ENCODE measurements at places on chromosomes 1 and 21.
A peak's percentile ranks its signal among the peaks of the same experiment; 100 is the strongest.

GRCh38 chr1:75672108-75672507, 52.4 kb upstream of the ACADM start:
- DNase-seq = no peak

GRCh38 chr1:119253366-119253765, 112.9 kb upstream of the WARS2 start:
- no peak for DNase-seq

- DNase-seq = no peak
Measured at GRCh38 chr21:44328242-44328895, 10.8 kb downstream of the CFAP410 start.

DNA sequence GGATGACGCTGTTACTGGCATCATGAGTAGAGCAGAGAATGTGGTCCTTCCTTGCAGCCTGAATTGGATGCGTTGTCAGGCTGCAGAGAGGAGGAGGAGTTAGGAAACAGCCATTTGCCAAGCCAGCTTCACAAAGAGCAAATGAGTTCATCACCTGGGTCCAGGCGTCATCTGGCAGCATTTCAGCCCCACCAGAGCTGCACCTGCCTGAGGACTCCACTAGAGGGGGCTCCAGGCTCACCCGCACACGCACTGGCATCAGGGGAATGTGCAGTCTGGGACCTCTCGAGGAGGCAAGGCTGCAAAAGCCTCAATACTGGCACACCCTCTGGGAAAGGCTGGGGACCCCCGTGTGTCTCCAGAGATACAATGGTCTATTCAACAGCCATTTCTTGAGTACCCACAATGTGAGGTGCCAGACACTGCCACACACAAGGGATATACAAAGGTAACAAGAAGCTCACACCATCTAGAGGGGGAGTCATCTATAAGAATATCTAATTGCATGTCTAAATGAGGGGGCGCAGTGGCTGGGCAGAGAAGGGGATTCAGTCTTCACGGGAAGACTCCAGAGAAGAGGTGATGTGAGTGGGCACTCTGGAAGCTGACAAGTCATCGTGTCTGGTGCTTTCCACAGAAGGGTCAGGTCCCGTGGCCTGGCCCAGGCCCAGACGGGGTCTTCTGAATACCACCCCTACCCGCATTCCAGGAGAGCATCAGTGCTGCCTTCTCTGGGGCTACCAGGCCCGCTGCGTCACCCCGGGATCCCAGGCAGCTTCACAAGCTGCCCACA, 53.5 kb upstream of the CNTN2 start:
- peak; percentile 71 for DNase-seq

- no peak for DNase-seq
Measured at GRCh38 chr1:47555841-47556560, 118.2 kb downstream of the FOXD2 start.

DNA sequence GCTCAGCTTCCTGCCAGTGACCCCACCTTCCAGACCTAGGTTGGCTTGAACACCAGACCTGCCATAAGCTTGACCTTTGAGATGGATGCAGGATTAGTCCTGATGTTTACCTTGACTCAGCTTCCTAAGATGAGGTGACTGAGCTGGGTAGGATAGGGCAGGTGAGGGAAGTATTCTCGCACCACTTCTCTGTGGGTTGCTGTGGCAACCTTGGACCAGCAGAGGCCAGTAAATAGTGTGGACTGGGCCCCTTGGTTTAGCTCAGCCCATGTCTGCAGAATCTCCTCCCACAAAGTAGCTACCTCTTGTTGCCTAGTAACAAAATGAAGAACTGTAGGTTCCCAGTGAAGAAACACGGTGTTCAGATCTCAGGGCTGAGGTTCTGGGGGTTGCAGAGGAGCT, 8.4 kb downstream of the RPS6KA1 start:
- DNase-seq = peak; percentile 32

GRCh38 chr21:44349416-44349846, 4.0 kb upstream of the TRPM2 start:
- no peak for DNase-seq

DNA sequence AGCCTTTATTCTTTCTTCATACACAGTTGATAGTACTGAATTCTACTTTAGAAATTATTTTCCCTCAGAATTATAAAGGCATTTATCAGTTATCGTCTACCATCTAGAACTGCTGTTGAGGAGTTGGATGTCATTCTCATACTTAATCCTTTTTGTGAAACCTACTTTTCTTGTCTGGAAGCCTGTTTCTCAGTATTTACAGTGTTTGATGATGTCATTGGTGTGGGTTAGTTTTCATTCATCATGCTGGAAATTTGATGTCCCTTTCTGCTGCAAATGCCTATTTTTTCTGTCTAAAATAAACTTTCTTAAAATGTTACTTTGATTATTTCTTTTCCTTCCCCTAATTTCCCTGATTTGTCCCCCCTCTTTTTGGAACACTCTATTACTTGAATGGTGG, 22.8 kb upstream of the ZNF281 start:
- DNase-seq = no peak

DNA sequence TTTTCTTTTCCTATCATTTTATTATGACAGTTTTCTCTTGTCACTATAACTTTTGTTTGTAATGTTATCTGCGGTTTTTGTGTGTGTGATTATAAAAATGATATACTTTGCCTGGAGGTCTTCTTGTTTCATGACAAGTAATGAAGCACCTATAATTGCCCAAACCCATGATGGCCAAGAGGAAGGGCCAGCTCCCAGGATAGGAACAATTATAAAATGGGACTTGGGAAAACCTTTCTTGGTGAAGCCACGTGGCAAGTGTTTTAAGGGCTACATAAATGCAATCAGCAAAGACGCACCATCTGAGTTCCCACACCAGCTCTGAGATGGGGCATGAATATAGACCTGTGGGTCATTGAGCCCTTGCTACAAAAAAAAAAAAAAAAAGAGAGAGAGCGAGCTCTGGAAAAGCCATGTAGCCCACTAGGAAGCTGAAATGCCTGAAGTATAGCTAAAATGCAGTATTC, 462.6 kb upstream of the RUNX1 start:
- DNase-seq = no peak

DNA sequence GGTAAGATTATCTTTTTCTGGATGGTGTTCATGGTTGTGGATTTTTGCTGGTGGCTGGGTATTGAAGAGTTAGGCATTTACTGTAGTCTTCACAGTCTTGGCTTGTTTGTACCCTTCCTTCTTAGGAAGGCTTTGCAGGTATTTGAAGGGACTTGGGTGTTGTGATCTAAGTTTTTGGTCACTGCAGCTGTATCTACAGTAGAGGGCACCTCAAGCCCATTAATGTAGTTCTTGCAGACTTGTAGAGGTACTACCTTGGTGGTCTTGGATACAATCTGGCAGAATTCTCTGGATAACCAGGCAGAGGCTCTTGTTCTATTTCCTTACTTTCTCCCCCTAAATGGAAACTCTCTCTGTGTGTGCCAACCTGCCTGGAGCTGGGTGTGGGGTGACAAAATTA, 155.8 kb upstream of the BRINP3 start:
- DNase-seq = no peak

DNA sequence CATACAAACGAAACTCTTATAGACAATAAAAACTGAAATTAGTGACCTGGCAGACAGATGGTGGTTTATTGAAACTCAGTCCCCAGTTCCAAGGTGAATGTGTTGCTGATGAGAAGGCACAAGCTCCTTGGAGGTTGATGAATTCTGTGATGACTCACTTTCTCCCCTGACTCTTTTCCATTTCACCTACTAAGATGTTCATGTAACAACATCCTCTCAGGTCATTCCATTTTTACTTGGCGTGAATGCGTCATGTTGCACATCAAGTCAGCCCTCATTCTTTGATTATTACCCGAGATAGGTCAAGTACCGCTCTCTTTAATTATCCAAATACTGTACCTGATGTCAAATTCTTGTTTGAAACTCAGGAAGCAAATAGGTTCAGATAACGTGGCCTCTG, 10.1 kb upstream of the IL10RB start:
- no peak for DNase-seq

GRCh38 chr21:14736162-14736561, 190.0 kb upstream of the SAMSN1 start:
- no peak for DNase-seq

- peak; percentile 68 for DNase-seq
Measured at GRCh38 chr1:42214447-42214871, 49.9 kb upstream of the GUCA2A start.

DNA sequence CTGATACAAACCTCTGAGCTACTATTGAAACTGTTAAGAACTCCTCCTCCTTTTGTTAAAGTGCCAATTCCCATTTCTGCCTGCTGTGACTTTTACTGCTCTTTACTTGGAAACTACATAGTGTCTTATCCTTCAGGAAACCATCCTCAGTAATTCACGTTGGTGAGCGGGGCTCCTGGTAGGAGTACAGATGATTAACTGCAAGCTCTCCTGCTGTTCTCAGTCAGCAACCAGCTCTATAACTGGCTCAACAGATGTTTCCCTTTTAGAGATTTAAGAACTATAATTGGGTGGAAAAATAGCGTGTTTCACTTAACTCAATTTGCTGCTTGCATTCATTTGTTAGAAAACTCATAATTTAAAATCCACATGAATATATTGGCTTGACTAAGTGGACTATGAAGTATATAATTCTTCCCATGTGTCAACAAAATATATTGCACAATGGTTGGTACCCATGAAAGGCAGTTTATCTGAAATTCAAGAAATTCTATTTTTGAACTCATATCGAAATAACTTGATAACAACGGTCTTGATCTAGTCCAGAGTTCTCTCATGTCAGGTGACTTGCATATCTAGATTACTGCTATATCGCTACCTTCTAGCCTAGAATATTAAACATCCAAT, 574.0 kb downstream of the KCNT2 start:
- DNase-seq = no peak

GRCh38 chr1:226736908-226737818, 1.9 kb downstream of the ITPKB start:
- DNase-seq = no peak

DNA sequence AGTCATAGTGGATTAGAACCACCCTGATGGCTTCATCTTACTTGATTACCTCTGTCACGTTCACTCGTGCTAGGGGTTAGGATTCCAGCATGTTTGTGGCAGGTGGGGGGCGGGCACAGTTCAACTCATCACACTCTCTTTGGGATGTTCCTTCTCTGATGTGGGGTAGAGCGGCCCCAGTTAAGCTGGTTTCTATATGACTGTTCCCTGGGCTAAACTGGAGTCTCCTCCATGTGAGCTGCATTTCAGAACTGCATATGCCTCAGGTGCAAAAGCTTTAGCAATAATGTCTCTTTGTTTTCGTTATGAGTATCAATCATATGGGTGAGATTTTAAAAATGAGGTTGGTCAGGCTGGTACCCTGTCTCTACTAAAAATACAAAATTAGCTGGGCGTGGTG, 393.2 kb downstream of the RPS6KC1 start:
- DNase-seq = no peak

GRCh38 chr1:4004635-4005430, 104.8 kb upstream of the C1orf174 start:
- no peak for DNase-seq

GRCh38 chr1:204258213-204259115, 44.7 kb upstream of the GOLT1A start:
- DNase-seq = peak; percentile 45

GRCh38 chr1:8082945-8083344, 56.8 kb upstream of the ERRFI1 start:
- no peak for DNase-seq

GRCh38 chr1:14616632-14617396, 18.3 kb downstream of the KAZN start:
- DNase-seq = no peak

- no peak for DNase-seq
Measured at GRCh38 chr1:205579711-205580110, 52.1 kb downstream of the ELK4 start.

DNA sequence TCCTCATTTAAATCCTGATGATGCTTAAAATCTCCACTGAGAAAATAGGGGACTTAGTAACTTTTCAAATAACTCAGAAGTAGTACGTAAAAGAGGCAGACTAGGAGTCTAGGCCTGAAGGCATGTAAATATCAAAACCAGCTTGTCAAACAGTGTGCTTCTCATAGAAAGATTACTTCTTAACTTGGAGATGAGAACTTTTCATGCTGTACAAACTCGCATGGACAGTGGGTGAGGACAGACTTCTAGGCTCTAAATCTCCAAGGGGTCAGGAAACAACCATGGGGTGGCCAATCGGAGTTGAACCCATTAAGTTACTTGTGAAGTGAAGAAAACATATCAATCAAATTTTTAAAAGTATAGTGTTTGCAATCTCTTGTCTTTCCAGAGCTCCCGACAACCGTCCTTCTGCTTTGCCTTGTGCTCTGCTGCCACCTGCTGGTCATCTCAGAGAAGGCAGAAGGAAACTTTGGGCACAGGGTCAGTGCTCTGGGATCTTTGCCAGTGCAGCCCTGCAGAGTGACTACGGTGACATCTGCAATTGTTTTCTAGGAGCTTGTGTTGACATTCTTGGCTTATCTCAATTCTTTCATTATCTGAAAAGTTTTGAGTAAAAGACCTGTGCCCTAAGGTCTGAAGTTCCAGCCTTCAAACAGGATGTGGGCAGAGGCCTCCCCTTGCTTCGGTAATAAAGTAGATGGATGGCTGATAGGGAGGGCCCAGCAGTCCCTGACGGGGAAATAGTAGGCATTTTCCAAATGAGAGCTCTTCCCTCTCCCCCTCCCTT, 105.1 kb upstream of the PDE4B start:
- peak; percentile 94 for DNase-seq

DNA sequence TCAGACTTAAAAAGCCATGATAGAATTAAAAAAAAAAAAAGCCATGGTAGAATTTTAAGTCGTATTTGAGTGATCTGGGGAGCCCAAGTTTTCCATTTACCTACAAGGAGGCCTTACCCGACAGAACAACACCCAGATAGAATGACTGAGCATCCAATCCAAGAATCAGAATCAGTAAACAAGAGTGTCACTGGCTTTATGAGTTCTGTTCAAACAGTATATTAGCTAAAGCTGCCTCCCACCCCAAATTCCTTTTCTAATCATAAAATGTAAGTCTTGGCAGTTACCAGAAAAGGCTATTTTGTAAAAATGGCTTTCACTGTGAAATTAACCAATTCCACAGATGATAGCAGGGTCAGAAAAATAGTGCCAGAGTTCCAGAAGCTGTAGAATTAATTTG, 1.2 kb downstream of the GTF2B start:
- no peak for DNase-seq

GRCh38 chr1:150142083-150142482, 7.6 kb upstream of the PLEKHO1 start:
- DNase-seq = no peak

DNA sequence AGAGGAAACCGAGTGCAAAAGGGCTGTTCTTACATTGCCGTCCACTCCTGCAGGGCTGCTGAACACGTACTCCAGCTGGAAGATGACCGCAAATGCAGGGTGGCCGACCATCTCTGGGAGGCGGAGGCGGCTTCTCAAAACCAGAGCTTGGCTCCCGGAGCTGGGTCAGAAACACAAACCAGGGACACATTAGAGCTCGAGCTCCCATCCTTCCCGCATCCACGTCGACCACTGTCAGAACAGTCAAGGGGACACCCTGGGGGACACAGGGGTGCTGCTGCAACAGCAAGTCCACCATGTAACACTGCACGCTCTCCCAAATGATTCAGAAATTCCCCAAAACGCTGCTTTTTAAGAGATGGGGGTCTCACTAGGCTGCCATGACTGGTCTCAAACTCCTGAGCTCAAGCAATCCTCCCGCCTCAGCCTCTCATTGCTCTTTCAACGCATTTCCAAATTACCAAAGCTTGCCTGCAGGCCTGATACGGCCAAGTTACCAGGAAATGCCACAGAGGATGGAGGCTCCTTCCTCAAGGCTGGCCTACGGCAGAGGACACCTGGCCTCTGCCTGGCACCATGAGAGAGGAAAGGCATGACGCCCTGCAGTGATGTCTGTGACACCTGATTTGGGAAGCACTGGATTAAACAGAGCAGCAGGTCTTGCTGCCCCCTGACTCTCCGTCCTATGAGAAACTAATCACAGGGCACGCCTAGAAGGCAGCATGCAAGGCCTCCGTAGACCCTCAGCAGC, 45.0 kb downstream of the NPHP4 start:
- DNase-seq = no peak

Measured in mucosa of gallbladder (tissue), 1 donor.